ENCODE measurements at places on chromosomes 6 and 20.

DNA sequence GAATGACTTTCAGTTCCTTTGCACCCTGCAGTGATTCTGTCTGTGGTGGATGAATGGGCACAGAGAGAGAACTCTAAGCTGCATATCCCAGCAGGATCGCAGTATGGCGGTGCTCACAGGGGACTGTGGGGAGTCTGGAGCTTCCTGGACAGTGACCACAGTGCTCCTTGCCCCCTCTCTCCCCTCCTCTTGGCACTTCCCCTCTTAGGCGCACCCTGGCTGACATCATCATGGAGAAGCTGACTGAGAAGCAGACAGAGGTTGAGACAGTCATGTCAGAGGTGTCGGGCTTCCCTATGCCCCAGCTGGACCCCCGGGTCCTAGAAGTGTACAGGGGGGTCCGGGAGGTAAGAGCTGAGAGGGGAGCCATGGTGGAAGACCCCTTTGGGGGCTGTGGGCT, 8.6 kb downstream of the BYSL start:
- DNase-seq = no peak

DNA sequence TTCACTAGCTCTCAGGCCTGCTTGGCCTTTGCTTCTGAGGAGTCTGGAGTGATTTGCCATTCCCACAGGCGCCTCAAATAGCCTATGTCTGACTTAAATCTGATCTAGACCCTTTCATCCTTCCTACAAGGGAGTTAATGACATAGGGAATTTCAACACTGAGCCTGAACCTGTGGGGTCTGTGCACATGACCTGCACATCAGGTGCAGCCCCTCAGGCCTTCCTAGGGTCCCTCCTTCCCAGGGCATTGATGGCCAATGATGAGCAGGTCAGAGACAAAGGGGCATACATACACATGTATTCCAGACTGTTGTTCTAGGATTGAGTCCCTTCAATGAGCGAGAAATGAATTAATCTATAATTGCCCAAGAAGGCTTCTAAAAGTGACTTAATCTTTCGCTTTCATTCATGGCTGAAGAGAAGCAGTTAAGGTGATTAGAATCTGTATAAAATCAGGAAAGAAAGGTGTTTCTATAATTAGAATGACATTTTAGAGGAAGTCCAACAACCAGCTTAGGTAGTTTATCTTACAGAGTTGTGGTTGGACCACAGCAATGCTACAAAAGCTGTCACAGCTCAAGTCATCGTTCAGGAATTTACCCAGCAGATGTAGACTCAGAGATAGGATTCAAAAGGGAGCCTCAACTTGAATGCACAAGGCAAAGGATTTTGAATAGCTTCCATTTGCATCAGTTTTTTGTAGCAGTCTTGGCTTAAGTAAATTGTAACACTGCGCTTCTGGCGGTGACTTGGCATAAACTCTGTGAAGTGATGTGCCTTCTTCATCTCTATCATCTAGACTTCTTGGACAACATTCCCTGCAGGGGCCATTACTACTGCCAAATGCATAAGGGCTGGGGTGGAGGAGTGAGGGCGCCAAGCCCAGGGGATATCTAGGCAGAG, 27.0 kb upstream of the TBC1D7 start:
- DNase-seq = no peak

DNA sequence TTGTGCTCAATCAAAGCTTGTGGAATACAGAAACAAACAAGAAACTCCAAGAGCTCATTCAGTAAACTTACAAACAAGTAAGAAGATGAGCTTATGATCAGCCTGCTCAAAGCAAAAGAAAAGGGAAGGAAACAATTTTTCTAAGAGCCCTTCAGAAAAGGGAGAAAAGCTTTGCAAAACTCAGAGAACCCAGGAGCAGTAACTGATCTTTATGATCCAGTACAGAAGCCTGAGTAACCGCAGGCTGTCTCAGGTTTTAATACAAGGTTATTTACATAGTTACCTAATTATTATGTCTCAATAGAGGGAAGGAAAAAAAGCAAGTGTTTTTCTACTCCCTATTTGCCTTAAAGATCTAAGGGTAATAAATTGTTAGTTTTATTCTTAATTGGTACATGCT, 226.5 kb downstream of the MAFB start:
- no peak for DNase-seq

- no peak for DNase-seq
Measured at GRCh38 chr6:131399433-131399832, 173.6 kb upstream of the ARG1 start.

- no peak for DNase-seq
Measured at GRCh38 chr6:20409427-20409971, 7.8 kb downstream of the E2F3 start.
